Activated naive CD8-positive, alpha-beta T cell treated with anti-CD3 and anti-CD28 coated beads, Interleukin-2, amount 10 ng/mL, durations not matched to agents 7 days and 5 days (primary cell): ENCODE measurements at places on chromosomes 2 and 18. TPM values are rescaled to one million over a fixed set of nuclear protein-coding genes. Genes with fewer than 3 reads are reported as not detected.

DNA sequence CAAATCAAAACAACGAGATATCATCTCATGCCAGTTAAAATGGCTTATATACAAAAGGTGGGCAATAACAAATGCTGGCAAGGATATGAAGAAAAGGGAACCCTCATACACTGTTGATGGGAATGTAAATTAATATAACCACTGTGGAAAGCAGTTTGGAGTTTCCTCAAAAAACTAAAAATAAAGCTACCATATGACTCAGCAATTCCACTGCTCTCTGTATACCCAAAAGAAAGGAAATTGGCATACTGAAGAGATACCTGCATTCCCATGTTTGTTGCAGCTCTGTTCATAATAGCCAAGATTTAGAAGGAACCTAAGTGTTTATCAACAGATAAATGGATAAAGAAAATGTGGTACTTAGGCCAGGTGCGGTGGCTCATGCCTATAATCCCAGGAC, 124.8 kb downstream of the MSTN start:
- DNase-seq, result no peak

DNA sequence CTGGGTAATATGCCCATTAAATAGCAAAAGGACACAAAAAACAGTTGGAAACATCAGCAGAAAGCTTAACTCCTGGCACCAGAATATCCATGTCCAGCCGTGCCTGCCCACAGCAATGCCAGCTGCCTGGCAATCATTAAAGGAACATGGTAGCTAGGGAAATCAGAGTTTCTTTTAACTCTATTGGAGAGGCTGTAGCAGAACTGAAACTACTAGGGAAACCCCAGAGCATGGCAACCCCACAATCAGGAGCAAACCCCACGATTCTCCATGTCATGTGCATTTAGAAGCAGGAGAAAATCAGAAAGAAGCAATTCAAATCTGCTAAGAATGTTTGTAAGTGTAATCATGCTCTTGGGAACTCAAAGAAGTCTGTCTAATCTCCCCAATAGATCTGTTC, 409.0 kb upstream of the SMIM21 start:
- DNase-seq, result no peak

- DNase-seq, result no peak
Observed at GRCh38 chr2:191049728-191050639, 36.0 kb upstream of the STAT1 start.

DNA sequence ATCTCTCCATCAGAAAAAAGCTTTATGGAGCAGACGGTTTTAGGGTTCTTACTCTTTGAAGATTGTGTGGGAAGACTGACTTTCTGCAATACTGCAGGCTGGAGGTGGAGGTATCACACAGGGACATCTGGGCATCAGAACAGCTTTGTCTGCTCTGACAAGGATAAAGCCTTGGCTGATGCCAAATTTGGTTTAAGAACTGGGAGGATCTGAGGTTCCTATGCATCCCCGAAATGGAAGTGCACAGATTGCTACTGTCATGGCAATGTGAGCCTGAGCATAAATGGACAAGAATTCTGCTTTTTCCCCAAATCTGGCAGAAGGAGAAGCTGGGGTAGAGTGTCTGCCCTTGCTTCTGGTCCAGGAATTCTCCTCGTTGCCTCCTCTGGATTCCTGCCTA, 424.3 kb downstream of the SLC4A3 start:
- no peak for DNase-seq

COL4A4 gene
- total RNA-seq, result not detected

TRIM43 gene
- total RNA-seq, result not detected

DNA sequence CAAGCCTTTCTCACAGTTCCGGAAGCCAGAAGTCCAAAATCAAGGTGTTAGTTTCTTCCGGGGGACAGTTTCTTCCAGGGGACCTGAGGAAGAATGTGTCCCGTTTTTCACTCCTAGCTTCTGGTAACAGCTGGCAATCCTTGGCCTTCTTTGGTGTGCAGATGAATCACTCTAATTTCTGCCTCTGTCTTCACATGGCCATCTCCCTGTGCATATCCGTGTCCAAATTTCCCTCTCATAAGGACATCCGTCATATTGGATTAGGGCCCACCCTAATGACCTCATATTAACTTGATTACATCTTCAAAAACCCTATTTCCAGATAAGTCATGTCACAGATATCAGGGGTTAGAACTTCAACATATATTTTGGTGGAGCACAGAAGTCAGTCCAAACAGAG, 141.4 kb downstream of the ZEB2 start:
- DNase-seq, result no peak
